ENCODE measurements at places on chromosomes 16 and 17.
A peak's percentile ranks its signal among the peaks of the same experiment; 100 is the strongest.

- DNase-seq, result peak; percentile 57
Measured at GRCh38 chr16:68287276-68288251, 23.2 kb downstream of the SLC7A6OS start.

DNA sequence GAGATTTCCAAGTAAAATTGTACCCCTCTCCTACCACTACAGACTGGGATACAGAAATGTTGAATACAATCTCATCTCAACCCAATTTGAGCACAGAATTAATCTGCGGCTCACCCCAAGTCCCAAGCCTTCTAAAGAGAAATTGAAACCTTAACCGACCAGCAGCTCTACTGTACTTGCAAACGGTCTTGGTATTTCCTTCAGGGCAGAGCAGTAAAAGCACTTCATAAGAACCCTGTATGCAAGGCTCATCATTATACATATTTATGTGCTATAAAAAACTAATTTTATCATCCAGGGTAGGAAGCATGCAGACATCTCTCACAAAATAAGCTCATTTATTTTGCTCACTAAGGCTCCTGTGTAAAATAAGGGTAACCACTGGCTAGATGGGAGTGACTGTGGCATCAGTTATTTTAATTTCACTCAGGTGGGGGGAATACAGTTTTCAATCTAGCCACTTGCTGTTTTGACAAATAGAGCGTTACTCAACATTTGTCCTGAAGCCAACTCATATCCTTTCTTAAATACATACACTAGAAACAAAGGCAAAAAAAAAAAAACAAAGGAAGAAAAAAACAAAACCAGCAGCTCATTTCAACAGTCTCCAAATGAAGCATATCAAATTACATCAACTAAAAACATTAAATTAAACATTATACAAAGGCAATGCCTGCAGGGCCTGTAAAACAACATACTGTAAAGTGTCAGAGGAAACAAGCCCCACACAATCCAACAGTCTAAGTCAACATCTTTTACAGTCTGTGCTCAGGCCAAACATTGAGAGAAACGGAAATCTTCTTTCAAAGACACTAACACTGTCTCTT is 65.0 kb downstream of the PARN start:
- peak; percentile 11 for DNase-seq

DNA sequence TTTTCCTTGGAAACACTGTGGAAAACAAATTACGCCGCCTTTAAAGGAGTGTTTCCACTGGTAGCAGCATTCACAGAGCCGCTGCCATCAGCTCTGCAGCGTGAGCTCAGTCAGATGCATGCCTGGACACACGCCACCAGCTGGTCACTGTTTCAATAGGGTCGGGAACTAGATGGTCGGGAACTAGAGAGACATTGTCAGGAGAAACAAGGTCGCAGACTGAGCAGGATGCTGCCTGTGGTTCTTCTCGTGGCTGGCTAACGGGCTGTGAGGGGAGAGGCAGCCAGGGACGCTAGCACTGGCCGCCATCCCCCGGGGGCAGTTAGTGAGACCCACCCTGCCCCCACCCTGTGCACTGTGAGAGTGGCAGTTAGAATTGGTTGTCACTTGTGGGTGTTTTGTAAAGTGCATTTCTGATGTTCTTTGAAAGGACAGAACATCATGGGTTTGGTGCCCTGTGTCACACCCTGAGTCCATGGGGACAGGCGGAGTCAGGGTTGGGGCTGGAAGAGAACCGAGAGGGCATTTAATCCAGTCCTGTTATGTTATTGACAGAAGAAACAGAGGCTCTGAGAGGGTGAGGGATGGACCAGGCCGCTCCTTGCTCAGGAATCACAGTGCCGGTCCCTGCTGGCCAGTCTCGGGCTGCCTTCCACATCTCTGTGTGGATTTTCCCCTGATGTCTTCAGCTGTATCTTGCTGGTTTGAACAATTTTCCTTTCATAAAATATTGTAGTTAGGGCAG is 86.3 kb downstream of the SPECC1 start:
- DNase-seq, result peak; percentile 48

- DNase-seq, result peak; percentile 13
Measured at GRCh38 chr16:55572439-55572838, 6.0 kb downstream of the CAPNS2 start.

GRCh38 chr16:82088483-82088882 is 53.4 kb downstream of the HSD17B2 start:
- no peak for DNase-seq

DNA sequence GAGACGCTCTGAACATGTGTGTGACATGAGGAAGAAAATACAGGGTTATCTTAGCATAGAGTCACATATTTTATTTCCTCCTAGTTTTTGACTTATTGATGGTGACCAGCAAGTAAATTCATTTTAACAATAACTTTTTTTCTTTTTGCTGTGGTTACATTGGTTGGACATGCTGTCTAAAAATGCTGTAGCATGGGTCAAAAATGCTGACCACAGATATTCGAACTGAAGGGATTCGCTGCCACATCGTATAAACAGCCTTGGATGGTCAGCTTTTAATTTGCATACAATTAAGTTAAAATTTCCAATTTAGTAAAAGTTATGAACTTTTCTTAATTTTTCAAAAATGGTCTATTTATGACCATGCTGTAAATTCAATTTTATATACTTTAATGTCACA is 30.5 kb downstream of the RPGRIP1L start:
- DNase-seq, result no peak

DNA sequence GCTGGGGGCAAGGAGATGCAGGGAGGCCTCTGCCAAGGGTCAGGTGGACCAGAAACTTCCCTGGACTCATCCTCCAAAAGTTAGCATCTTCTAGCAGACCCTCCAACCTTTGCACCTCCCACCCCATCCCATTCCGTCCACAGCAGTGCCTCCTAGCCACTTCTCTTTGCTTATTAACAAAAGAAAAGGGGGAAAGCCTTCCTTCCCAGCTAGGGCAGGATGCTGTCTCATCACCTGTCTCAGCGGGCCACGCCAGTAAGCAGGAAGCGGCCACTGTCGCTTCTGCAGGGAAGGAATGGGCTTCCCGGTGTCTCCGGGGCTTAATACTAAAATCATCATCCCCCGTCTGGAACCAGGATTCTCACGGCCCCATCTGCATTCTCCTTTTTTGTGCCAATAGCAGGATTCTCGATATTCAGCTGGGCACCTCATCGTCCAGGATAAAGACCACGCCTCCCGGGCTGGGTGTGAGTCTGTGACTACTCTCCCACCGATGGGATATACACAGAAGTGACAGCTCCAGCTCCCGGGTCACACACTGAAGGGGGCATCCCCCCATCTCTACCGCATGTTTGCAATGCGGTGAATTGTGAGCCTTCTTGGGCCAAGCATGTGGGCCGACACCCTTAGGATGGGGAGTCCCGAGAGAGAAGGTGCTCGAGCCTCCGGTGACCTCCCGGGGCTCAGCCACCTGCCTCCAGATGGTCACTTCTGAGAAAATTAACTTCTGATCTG is 15.5 kb upstream of the RBFOX3 start:
- no peak for DNase-seq

DNA sequence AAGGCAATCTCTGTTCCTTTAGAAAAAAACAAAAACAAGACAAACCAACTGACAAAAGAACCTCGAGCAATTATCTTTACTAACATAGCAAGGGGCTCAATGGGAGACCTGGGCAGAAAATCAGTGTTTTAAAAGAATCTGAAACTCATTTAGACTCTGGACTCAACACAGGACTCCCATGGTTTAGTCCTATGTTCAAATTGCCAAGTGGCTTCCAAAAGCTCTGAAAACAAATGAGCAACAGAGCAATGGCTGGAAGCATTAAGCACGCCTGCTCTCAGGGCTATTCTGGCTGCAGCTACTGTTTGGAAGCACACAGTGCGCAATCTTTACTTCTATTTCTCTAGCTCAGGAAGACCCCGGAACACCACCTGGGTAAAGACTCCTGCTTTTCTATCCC is 162.0 kb downstream of the AATF start:
- no peak for DNase-seq

GRCh38 chr16:79972053-79972704 is 371.6 kb upstream of the MAF start:
- no peak for DNase-seq

DNA sequence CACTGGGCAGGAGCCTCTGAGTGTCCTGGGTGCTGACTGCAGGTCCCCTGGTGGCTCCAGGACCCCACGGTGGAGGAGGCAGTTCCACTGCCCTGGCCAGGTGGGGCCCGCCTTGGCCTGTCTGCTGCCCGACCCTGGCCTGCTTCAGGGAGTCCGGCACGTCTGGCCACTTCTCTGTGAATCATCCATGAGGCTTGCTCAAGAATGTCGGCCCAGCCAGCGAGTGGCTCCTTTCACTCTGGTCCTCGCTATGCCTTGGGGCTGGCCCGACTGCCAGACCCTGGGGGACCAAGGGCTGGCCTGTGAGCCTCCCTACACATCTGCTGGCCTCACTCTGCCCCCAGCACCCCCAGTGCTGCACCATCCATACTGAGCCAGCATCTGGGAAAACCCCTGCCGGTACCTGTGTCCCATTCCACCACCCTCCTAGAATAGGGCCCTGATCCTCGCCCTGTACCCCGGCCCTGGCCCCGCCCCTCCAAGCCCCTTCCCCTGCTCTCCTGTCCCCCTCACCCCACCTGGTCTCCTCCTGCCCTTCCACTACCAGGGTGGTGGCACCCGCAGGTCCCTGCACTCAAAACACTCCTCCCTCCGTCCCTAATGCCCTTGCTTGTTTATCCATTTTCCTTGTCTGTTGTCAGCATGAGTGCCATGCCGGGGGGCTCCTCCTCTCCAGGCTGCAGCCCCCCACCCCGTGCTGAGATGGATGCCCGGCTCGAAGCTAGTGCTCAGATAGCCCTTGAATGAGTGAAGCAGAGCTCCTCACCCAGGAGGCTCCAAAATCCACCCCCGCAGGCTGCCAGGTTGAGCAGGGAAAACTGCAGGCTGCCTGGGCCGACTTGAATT is 35.5 kb downstream of the ADCY7 start:
- DNase-seq, result peak; percentile 52

DNA sequence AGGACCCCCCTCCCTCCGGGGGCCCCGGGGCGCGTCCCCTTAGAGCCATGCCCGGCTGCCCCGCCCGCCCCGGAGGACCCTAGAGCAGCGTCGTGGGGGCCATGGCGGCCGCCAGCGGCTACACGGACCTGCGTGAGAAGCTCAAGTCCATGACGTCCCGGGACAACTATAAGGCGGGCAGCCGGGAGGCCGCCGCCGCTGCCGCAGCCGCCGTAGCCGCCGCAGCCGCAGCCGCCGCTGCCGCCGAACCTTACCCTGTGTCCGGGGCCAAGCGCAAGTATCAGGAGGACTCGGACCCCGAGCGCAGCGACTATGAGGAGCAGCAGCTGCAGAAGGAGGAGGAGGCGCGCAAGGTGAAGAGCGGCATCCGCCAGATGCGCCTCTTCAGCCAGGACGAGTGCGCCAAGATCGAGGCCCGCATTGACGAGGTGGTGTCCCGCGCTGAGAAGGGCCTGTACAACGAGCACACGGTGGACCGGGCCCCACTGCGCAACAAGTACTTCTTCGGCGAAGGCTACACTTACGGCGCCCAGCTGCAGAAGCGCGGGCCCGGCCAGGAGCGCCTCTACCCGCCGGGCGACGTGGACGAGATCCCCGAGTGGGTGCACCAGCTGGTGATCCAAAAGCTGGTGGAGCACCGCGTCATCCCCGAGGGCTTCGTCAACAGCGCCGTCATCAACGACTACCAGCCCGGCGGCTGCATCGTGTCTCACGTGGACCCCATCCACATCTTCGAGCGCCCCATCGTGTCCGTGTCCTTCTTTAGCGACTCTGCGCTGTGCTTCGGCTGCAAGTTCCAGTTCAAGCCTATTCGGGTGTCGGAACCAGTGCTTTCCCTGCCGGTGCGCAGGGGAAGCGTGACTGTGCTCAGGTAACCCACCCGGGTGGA is 759 bp downstream of the ALKBH5 start:
- DNase-seq, result peak; percentile 43
